ENCODE measurements at places on chromosomes 7 and 10.

GRCh38 chr10:4291990-4292389 lies 507.0 kb upstream of the KLF6 start:
- no peak for DNase-seq

DNA sequence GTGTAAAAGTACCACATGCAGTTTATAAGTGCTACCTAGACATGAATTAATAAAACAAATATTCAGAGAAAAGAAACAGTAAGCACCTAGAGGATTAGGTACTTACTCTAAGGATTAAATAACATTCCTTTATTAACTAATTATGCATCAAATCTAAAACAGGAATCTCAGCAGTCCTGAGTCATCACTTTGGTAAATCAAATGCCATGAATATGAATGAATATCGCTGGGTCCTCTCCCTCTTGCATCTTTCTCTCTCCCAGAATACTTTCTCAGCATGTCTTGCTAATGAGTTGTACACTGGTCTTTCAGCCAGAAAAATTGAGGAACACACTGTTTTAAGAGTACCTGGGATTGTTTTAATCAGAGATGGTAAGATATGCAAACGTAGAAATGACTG lies 225.5 kb upstream of the NFE2L3 start:
- DNase-seq = no peak

DNA sequence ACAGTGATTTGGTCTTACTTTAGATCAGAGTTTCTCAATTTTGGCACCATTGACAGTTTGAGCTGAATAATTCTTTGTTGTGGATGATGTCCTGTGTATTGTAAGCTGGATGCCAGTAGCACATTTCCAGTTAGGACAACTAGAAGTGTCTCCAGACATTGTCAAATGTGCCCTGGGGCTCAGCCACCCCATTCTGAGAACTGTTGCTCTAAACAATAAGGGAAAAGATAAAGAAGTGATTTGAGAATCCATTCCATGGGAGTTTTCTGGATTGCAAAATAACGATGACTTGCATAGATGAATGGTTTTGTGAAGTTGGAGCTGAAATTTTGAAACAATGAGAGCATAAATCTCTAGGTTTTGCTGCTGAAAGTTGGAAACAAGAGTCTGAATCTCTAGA lies 44.6 kb downstream of the NUP205 start:
- DNase-seq = no peak

DNA sequence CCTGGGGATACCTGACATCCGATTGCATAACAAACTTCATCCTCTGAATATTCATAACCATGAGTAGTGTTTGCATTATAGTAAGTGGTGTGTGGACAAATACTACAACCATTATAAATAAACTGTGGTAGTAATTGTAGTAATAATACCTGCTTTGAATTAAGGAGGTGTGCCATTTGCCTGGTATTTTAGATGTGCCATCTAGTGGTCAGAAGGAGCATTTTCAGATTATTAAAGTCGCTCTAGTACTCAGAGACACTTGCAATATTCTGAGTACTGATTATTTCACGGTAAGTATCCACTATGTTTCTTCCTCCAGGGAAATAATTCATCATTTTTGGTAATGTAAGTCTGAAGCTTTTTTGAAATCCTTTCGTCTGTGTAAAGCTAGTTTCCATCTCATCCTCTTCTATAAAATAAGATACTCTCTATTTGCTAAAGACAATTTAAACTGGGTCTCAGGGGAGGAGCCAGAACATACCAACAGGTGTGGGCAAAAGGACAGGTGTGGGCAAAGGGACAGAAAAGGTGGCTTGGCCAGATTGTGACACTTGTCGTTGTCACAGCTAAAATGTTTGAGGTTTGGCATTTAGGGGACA lies 115.3 kb upstream of the WDR11 start:
- DNase-seq = no peak

- no peak for DNase-seq
Measured at GRCh38 chr7:143285806-143286521, 1.2 kb downstream of the TMEM139 start.

GRCh38 chr10:11197878-11198277 lies 180.2 kb downstream of the CELF2 start:
- no peak for DNase-seq

- no peak for DNase-seq
Measured at GRCh38 chr7:65325793-65326432, 47.7 kb upstream of the ZNF92 start.

GRCh38 chr10:19491166-19491565 lies 325.1 kb upstream of the PLXDC2 start:
- no peak for DNase-seq

GRCh38 chr7:79452032-79452494 lies 1.4 kb downstream of the MAGI2 start:
- peak; percentile 90 for DNase-seq

DNA sequence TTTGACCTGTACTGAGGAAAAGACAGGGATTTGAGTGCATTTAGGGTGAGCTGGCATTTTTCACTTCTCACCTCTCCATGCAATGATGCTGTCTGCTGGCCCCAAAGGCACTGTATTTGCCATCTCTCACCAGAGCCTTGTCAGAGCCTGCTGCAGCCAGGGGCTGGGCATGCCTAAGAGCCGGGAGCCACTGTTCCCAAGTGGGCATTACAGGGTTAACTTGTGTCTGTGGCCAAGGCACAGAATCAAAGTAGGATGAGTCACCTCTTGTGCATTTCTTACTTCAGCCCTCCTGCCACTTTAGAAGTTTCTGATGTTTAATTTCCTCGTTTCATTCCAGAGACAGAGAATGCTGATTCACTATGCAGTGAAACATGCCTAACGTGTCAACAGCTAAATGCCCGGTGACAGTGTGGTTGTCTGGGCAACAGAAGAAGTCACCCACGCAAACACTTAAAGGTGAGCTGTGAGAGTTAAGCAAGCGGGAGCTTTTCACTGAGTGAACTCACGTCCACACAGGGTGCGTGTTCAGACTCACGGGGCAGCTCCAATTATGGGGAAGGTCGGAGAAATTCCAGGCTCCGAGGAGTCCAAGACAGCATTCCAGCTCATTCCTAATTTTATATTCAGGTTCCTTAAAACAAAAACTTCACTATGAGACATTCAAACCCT lies 57.1 kb upstream of the IGFBP3 start:
- no peak for DNase-seq

- DNase-seq = no peak
Measured at GRCh38 chr10:101920546-101920945, 76.9 kb upstream of the KCNIP2 start.

DNA sequence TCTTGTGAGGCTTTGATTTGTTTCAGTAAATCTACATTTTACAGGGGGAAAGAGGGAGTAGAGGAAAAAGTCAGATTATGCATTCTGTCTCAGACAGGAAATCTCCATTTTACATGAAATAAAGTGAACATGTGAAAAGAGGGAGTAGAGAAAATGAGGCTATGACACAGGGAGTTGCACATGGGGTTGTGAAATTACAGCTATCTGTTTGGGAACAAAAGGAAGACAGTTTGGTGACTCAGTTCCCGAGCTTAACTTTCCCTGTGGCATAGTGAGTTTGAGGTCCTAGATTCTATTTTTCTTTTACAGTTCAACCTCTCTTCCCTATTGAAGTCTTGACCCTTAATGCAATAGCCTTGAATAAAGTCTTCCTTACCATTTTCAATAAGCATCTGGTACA lies 63.2 kb upstream of the AGR3 start:
- DNase-seq = no peak

DNA sequence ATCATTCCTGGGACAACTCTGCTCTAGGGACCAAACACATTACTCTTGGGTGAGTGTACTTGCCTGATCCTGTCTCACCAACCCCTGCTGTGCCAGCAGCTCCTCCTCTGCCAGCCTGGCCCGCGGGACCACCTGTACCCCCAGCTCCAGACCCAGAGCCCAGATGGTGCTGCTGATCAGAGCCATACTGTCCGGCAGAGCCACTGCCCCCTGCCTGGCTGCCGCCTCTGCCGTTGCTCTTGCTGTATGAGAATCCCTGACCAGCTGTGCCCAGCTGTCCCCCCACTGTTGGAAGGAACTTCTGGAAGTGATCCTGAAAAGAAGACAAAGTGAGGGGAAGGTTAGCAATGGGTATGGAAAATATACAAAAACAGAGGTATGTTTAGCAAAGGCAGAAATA lies 6.9 kb downstream of the MYOZ1 start:
- DNase-seq = no peak

Measured in hypothalamus (tissue), 51 donors.